ENCODE measurements at places on chromosomes 6 and 20.

GRCh38 chr6:158014505-158015187 lies 33.0 kb downstream of the SYNJ2 start:
- DNase-seq: no peak

GRCh38 chr6:109230453-109230852 lies 135.1 kb downstream of the CEP57L1 start:
- no peak for DNase-seq

DNA sequence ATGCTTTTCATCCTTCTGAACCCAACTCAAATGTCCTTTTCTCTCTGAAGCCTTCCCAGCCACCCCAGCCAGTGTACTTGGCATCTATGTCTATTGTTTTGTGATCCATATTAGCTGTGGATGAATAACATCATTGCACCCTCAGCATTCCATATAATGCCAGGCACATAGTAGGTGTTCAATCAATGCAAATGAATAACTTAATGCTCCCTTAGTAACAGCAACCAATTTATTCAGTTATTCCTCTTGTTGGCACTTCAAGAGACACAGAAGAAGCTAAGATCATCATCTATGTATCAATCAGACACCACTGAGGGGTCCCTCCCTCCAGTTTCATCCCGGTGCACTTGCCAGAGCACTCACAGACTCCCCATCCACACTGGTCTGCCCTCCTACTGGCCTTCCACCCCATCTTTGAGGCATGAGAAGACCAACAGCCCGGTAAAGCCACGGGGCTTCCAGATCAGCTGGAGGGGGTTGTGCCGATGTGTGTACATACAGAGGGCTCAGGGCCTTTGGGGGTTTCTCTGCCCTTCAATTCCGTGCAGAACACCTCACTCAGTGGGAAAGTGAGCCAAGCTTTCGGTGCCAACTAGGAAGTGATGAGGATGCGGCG lies 2.4 kb upstream of the TAF8 start:
- DNase-seq: no peak

GRCh38 chr20:21272279-21272678 lies 30.9 kb upstream of the XRN2 start:
- no peak for DNase-seq

DNA sequence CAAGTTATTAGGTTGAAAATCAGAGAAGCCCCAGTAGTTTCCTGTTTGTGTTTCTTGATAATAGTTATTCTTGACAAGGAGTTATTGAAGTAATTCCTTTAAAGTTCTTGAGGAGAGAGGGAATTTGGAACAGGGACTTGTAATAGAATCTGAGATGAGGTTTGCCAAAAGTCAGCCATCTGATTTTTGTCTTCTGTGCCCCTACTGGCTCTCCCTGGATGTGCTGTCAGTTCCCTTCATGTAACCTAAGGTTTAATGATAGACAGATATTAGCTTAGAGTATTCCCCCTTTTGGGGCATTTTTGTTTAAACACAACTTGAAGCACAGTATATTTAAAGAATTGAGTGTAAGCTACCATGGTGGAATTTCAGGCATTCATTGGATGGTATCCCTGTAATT lies 71.4 kb downstream of the CARMIL1 start:
- no peak for DNase-seq

GRCh38 chr6:32920715-32921114 lies 20.1 kb downstream of the HLA-DMB start:
- DNase-seq: no peak

GRCh38 chr6:110876170-110876773 lies 1.7 kb downstream of the AMD1 start:
- DNase-seq: peak; percentile 49

- DNase-seq: no peak
These were observed 45.5 kb downstream of the STX11 start for GRCh38 chr6:144195671-144196270.

DNA sequence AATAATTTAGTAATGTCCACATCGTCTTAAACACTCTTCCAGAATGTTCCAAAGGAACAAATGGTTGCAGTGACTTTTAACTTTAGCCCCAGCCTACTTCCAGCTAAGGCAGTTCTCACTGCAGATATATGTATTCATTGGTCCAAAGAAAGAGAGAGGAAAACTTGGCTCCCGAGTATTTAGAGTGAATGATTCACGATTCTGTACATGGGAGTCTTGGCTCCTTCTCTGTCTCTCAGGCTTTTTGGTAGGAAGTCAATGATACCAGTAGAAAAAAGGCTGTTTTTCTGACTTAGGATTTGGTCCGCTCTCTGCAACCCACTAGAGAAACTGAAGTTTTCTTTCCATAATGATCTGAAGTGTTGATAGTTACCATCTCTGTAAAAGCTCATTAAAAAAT lies 38.6 kb downstream of the E2F3 start:
- DNase-seq: no peak

GRCh38 chr20:7272512-7272911 lies 505.0 kb downstream of the BMP2 start:
- DNase-seq: no peak

DNA sequence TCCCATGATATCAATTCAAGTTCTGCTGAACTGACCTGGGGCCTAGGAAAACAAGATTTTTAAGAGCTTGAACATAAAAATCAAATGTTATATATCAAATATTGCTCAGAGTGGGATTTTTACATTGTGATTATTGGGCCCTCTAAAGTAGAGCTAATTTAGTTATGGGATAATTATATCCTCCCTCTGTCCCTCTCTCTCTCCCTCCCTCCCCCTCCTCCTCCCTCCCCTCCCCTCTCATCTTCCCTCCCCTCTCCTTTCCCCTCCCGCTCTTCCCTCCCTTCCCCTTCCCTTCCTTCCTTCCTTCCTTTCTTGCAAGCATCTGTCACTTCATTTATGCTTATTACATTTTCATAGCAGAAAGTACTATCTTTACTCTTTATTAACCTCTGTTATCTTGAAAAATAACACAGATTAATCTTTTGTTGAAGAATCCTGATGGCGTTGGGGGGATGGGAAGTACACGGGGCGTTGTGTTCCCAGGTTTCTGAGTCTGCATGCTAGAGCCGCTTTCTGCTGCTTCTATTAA lies 32.8 kb downstream of the KIF25 start:
- DNase-seq: no peak

DNA sequence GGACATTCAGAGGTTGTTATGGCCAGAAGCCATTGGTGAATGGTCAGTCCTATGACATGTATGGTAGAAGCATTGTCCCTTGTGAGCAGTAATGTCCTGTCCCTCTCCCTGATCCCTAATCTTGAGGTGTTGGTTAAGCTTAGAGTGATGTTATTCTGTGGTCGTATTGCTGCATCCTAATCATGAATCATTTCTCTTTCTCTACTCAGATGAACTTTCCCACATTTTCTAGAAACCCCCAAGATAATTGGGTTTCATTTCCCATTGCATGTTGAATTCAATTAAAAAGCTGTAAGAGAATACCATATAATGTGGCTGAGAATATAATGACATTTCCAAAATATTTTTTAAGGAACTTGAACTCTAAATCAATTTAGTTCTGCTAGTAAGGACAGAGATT lies 175.1 kb downstream of the PLCB4 start:
- DNase-seq: no peak

GRCh38 chr6:108268845-108269244 lies 8.0 kb upstream of the SNX3 start:
- DNase-seq: no peak

DNA sequence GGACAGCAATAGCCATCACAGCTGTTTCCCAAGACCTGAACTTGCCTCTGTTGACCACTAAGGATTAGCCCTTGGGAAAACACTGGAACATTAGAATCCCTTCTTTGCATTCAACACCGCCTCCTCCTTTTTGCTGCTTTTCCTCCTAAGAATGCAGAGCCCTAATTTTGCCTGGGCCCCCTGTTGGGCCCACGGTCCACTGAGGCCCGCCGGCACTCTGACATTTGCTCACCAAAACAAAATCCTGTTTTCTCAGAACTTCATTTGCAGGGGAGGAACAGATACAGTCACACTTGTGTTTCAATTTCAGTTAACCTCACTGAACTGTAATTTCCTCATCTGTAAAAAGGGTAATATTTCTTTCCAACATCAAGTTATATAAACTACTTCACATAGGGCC lies 116.0 kb upstream of the JARID2 start:
- no peak for DNase-seq

DNA sequence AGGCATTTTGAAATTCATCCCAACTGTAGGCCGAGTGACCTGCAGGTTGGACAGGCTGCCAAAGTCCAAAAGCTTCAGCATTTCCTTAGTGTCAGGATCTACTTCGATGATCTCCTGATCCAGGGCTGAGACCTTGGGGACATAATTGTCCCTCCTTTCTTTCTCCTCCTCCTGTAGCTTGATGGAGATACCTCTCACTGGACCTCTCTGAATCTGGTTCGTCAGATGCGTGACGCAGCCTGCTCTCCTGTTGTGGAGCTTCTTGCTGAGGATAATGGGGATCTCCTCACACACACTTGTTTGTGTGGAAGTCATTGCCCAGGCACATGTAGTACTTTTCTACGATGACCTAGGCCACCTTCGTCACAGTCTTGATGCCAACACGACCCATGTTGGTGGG lies 1.5 kb upstream of the MAS1L start:
- DNase-seq: no peak

DNA sequence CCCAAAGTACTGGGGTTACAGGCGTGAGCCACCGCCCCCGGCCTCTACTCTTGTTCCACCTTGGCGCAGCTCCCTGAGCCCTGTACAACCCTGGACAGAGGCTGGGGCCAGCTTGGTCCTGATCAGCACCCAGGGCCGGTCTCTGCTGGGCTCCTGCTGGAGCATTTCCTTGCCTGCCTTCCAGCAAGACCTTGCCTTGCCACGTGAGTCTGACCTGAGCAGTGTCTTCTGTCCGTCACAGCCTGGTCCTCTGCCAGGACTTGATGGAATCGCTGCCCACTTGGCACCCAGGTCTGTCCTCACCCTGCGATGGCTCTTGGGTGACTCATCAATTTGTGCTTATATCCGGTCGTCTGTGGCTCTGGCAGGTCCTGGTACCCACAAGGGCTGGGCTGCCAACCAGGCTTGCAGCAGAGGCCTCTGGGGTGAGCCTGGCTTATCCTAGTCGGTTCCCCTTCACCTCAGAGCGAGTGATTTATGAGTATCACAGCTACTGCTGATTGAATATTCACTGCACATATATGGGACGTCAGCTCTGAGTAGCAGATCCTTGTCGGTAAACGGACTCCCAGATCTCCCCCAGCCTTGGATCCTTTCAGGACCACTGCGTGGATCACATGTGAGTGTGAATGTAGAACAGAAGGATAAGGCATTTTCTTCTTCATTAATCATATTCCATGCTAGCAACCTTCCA lies 10.1 kb upstream of the SULF2 start:
- no peak for DNase-seq

- no peak for DNase-seq
These were observed 54.1 kb upstream of the PTPRT start for GRCh38 chr20:43243672-43244269.

- no peak for DNase-seq
These were observed 470 bp downstream of the COL20A1 start for GRCh38 chr20:63293456-63293855.

DNA sequence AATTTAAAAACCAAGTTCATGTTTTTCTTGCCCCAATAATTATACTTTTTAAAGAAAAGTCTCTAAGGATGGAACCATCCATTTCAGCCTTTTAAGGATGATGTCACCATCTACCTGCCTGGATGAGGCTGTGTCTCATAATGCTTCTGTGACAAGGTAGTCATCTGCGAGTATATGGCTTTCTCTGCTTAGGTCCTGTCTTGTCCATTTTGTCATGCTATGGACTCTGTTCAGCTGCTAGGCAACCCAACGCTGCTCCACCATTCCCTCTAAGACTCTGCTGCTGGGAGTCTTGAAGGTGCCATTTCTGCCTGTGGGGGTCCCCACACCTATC lies 459.8 kb upstream of the RUNX2 start:
- no peak for DNase-seq

- DNase-seq: no peak
These were observed 16.3 kb downstream of the FAM50B start for GRCh38 chr6:3865463-3865862.

DNA sequence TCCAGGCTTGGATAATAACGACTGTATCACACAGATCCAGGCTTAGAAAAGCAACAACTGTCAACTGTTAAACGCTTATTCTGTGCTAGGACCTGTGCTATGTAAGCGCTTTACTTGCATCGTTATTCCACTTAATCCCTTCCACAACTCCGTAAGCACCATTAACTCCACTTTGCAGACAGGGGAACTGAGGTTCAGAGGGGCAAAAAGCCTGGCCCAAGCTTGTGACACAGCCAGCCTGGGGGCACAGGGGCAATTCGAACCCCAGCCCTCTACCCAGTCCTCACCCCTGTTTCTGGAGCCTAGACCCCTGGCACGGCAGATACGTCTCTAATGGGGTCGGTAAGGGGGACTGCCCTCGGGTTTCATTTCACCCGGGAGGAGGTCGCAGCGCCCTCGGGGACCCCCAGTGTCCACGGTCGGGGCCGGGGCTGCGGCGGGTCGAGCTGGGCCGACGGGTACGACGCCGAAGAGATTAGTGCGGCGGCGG lies 411 bp downstream of the DSN1 start:
- no peak for DNase-seq

Measured in BJ (cell line).